ENCODE measurements at places on chromosomes 6 and 20. TPM values are rescaled to one million over a fixed set of nuclear protein-coding genes. Genes with fewer than 3 reads are reported as not detected.

SNRNP48 gene
- 4.0 TPM for polyA plus RNA-seq

CFB gene
- polyA plus RNA-seq, result 0.49 TPM

CGA gene
- polyA plus RNA-seq, result not detected

PLEKHG1 gene
- 0.60 TPM for polyA plus RNA-seq

FLRT3 gene
- polyA plus RNA-seq, result 12.9 TPM

DPPA5 gene
- not detected for polyA plus RNA-seq

NSFL1C gene
- 99.6 TPM for polyA plus RNA-seq

CCN6 gene
- 0.06 TPM for polyA plus RNA-seq

GPR6 gene
- polyA plus RNA-seq, result not detected

SLC17A1 gene
- not detected for polyA plus RNA-seq

LY86 gene
- polyA plus RNA-seq, result not detected

UBR2 gene
- 3.2 TPM for polyA plus RNA-seq

TREM1 gene
- polyA plus RNA-seq, result not detected

UFL1 gene
- 4.5 TPM for polyA plus RNA-seq

BHLHE23 gene
- polyA plus RNA-seq, result not detected

ANKEF1 gene
- 2.5 TPM for polyA plus RNA-seq

TRAM2 gene
- polyA plus RNA-seq, result 7.7 TPM

RSPO4 gene
- 0.07 TPM for polyA plus RNA-seq

FARS2 gene
- polyA plus RNA-seq, result 16.5 TPM

ARHGAP40 gene
- polyA plus RNA-seq, result 0.06 TPM

OR2H2 gene
- not detected for polyA plus RNA-seq

PDYN gene
- polyA plus RNA-seq, result not detected

VPS52 gene
- 27.2 TPM for polyA plus RNA-seq

MAP1LC3A gene
- 6.2 TPM for polyA plus RNA-seq

HLA-F gene
- polyA plus RNA-seq, result 54.5 TPM

FAM83C gene
- 2.3 TPM for polyA plus RNA-seq

HLA-DRB1 gene
- polyA plus RNA-seq, result 0.03 TPM

ISM1 gene
- polyA plus RNA-seq, result 0.68 TPM

POPDC3 gene
- polyA plus RNA-seq, result 4.8 TPM

TP53INP2 gene
- 1.0 TPM for polyA plus RNA-seq

WFDC5 gene
- 0.86 TPM for polyA plus RNA-seq

KIF25 gene
- not detected for polyA plus RNA-seq

ZNF831 gene
- not detected for polyA plus RNA-seq

PRKN gene
- 0.15 TPM for polyA plus RNA-seq

TINAG gene
- polyA plus RNA-seq, result not detected

NEURL2 gene
- 1.2 TPM for polyA plus RNA-seq

EEF1E1 gene
- polyA plus RNA-seq, result 62.1 TPM

FNDC1 gene
- polyA plus RNA-seq, result 0.01 TPM

HMGN3 gene
- 84.0 TPM for polyA plus RNA-seq

SYCP2L gene
- polyA plus RNA-seq, result 0.30 TPM

OTOR gene
- not detected for polyA plus RNA-seq

C6orf15 gene
- 0.78 TPM for polyA plus RNA-seq

SIRPG gene
- not detected for polyA plus RNA-seq

CDH4 gene
- 7.3 TPM for polyA plus RNA-seq

COQ3 gene
- 25.0 TPM for polyA plus RNA-seq

PLAGL1 gene
- polyA plus RNA-seq, result 5.0 TPM

RHAG gene
- polyA plus RNA-seq, result not detected

ITPR3 gene
- 26.1 TPM for polyA plus RNA-seq

SAMD5 gene
- polyA plus RNA-seq, result 0.76 TPM

BPIFB4 gene
- not detected for polyA plus RNA-seq
